ENCODE measurements at places on chromosomes 7 and 10.
A peak's percentile ranks its signal among the peaks of the same experiment; 100 is the strongest.

GRCh38 chr7:117873310-117874190 is at the start of gene CTTNBP2:
Gene CTTNBP2, minus strand, starts transcription at chr7:117873441. Its CDS starts 26 bp downstream, at chr7:117873415.
- DNase-seq, result peak; percentile 62

GRCh38 chr10:31458974-31459373 is 140.0 kb downstream of the ZEB1 start:
- no peak for DNase-seq

DNA sequence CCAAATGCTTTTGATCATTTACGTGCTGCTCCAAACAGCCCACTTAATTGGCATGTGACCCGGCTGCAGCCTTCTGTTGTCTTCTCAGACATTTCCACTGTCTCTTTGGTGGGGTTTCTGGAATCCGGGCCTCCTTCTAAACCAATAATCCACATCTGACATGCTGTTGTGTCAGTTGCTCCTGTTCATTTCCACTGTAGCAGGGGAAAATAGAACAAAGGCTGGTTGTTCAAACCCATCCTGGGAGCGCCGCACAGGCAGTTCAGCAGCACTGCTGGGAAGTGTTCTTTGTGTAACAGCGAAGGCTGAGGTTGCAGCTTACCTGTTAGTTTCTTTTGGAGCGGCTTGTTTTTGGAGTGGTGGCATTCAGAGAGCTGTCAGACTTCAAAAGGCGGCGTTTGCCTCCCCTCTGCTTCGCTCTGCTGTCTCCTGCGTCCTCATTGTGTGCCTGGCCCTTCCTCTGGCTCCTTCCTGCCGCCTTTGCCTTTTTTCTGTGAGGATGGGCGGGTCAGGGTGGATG is 149.4 kb downstream of the SNX10 start:
- no peak for DNase-seq

DNA sequence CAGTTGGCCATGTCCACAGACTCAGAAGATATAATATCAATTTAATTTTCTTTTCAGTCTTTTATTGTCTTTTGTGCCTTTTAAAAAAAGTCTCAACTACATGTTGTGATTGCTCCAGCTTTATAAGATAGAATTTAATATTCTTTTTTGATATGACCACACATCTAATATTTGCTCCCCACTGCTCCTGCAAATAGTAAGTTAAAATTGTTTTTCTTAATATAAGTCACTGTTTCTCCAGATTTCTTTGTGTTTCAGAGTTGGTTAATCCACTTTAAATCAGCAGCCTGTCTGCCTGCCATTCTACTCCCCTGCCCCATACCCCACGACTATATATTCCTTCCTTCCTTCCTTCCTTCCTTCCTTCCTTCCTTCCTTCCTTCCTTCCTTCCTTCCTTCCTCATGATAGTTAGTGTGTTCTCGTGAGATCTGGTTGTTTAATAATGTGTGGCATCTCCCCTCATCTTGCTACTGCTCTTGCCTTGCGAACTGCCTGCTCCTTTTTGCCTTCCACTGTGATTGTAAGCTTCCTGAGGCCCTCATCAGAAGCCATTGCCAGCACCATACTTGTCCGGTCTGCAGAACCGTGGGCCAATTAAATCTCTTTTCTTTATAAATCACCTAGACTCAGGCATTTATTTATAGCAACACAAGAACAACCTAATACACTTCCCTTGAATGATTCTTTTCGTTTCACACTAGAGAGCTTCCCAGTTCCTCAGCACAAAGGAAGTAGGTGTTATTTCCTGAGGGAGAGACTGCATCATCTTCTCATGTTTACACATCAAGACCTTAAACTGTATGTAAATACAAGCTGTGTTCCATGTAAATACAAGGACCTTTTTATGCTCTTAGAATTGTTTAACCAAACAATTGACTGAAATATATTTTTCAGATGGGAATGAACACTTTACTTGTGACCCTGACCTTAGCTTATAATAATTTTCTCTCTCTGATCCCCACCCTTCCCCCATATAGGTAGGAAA is 24.5 kb downstream of the TAS2R16 start:
- no peak for DNase-seq

GRCh38 chr10:3065622-3066021 is 1.7 kb upstream of the PFKP start:
- DNase-seq, result no peak

DNA sequence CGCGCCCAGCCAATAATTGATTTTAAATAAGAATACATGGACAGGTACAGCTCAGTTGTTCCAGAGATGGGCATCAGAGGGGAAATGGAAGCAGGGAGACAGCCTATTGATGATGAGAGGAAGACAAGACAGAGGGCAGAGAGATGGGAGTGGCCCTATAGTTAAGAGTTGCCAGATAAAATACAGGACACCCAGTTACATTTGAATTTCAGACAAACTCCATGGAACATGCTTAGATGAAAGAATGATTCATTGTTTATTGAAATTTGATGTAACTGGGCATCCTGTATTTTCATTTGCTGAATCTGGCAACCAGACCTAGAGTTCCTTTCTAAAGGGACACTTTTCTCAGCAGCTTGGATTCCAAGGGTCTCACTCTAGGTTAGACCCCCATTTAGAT is 341.1 kb downstream of the FRMD4A start:
- no peak for DNase-seq

- no peak for DNase-seq
These were observed 160.5 kb downstream of the TNS3 start for GRCh38 chr7:47421456-47421855.

- peak; percentile 73 for DNase-seq
These were observed 16.8 kb upstream of the HBP1 start for GRCh38 chr7:107152011-107152410.

DNA sequence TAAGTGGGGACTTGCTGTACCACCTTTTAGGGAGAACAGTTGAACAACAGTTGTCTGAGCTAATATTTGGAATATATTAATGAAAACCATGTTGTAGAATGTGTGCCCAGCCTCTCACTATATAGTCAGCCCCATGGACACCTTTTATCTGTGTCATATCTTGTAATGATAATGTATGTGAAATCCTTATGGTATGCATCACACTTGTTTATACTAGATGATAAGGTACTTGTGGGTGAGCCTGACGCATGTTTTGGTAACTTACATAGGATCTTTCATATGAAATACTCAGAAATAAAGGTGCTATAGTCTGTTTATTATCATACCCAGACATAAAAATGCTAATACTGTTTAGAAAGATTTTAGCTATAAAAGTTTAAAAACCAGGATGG is 32.8 kb downstream of the CAMK1D start:
- DNase-seq, result no peak

- peak; percentile 26 for DNase-seq
These were observed 11.9 kb downstream of the FLNC start for GRCh38 chr7:128841921-128842673.

DNA sequence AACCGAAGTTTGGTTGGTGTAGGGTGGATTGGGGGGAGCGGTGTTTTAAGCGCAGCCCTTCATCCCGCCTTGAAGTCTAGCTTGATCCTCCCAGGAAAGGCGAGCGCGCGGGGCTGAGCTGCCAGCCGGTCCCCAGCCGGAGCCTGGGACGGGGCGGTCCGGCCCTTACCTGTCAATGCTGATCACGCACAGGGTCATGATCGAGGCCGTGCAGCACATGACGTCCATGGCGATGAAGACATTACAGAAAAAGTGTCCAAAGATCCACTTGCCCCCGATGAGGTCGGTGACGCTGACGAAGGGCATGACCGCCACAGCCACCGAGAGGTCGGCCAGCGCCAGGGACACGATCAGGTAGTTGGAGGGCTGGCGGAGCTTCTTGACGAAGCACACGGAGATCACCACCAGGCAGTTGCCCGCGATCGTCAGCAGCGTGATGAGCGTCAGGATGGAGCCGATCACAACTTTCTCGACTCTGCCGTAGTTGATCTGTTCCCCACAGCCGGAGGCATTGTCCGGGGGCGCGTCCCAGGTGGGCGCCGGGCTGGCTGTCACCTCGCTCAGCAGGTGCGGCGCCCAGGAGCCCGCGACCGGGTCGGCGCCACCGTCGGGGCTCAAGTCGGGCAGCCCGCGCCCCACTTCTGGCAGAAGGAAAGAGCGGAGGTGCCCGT is 740 bp downstream of the HTR7 start:
- DNase-seq, result no peak

DNA sequence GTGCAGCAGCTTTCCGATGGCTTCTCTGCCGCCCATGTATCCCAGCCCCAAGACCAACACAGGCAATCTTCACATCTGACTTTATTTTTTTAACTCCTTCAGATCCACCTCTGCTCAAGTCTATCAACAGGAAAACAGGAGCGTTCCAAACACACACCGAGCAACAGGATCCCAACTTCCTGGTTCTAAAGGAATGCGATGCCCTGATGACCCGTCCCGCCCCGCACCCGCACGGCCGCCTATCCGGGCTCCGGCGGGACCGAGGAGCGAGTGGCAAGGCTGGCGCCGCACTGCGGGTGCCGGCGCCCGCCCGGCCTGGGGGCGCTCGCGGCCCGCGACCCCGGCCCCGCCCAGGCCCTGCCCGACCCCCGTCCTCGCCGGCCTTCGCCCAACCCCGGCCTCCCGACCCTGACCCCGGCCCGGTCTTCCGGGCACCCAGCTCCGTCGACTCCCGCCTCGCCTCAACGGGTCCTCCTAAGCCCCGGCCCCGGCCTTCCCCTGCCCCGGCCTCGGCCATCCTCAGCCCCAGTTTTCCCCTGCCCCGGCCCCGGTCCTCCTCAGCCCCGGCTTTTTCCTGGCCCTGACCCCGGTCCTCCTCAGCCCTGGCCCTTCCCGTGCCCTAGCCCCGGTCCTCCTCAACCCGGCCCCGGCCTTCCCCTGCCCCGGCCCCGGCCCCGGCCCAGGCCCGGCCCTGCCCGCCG is 730 bp downstream of the LARP4B start:
- peak; percentile 45 for DNase-seq

DNA sequence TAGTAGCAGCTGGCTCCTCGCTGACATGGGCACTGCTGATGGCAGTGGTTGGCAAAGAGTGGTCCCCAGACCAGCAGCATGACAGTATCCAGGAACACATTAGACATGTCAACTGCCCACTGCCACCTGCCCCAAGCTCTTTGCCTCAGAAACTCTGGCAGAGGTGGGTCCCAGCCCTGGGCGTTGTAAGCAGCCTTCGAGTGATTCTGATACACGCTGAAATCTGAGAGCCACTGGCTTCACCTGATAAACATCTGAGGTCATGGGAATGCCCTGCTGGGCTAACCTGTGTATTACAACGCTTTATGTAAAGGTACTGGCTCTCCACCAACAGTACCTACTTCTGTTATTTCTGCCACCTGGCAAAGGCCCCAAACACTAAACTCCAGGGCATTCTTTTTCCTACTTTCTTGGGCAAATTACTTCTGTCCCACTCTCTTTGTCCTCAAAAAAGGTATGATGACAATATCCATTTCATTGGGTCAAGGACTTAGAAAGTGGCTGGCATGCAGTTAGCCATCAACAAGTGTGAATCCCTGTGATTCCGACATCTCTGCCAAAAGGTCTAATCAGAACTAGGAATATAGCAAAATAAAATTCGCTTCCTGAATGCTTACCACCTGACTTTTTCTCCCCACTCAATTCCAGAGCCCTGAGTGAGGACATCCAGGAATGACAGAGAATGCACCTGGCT is 9.2 kb downstream of the SGMS1 start:
- DNase-seq, result peak; percentile 16

GRCh38 chr7:20330239-20330927 is at the start of gene ITGB8:
Gene ITGB8, plus strand, starts transcription at chr7:20330900. Its CDS starts 907 bp downstream, at chr7:20331807.
- peak; percentile 92 for DNase-seq

DNA sequence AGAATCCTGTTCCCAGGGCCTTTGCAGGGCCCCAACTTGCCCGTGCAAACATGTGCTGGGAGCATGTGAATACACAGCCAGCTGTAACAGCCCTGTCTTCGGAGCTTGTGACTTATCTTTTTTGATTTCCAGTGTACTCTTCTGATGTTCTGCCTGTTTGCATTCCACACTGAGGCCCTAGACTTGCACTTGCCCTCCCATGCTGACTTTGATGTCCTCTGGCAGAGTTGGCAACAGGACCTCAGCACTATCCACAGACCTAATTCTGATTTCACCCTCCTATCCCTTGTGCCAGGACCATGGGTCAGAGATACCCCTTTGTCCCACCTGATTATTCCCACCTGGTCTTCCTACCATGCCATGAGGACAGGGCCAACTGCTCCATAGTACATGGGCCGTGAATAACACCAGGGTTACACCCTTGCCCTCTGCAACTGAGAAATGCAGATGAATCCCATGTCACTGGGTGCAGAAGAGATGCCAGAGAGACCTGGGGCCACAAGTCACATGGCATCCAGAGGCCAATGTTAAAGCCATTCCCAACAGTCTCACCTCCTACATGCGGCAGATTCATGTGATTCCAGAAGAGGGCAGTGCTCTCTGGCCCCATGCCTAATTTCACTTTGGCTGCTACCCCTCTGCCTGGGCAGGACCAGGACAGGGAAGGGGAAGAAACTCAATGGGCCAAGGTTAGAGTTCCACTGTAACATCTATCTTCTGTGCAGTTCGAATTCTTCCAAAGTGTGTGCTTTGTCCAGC is 43.0 kb downstream of the SCRN1 start:
- DNase-seq, result peak; percentile 21

DNA sequence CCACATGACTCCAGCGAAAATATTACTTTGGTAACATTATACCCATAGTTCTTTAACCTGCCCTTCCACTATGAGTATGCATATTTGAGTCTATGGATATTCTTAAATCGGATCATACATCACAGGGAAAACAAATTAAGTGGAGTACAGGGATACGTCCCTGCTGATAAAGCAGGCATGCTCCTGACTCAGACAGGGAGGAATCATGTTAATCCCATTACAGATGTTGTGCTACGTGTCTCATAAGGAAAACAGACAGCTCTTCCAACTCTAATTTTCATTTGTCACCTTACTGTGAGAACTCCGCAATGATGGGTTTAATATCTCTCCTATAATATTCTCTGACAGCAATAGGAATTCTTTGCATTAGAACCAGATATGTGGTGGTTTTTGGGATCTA is 469.5 kb upstream of the POM121L12 start:
- DNase-seq, result no peak

- DNase-seq, result no peak
These were observed 146.5 kb upstream of the LRRN3 start for GRCh38 chr7:110944448-110944847.

- no peak for DNase-seq
These were observed 1010.0 kb downstream of the TYW1 start for GRCh38 chr7:68006619-68007018.

- DNase-seq, result no peak
These were observed 66.5 kb downstream of the DIP2C start for GRCh38 chr10:623014-623413.

- DNase-seq, result no peak
These were observed 2.0 kb downstream of the BAG3 start for GRCh38 chr10:119653209-119653608.

DNA sequence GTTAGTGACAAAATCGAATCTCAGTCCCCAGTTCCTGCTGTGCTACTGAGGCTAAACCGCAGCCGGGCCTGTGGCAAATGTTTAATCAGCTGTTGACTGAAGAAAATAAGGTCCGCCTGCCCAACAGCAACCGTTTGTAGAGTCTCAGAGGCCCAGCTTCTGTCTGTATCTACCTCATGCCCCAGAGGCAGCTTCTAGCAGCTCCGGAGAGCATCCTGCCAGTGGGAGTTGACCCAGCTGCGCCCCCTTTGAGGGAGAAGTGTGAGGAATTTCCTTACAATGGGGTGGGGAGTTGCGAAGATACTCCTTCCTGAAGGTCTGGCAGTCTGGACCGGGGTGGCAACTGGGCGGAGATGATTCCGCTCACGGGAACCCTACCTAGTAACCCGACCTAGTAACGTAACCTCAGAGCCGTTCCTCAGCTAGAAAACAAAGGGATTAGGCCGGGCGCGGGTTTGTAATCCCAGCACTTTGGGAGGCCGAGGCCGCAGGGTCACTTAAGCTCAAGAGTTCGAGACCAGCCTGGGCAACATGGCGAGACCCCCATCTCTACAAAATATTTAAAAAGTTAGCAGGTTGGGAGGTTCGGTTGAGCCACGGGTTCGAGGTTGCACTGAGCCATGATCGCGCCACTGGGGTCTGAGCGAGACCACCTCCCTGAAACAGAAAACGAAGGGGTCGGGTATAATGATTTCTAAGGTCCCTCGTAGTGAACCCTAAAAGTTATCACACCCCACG is 846 bp upstream of the ZNF775 start:
- peak; percentile 63 for DNase-seq
